Activated T-helper 1 cell treated with anti-CD3 and anti-CD28 coated beads, Interleukin-2, amount 50 U/mL, for 16 hours (primary cell): ENCODE measurements at places on chromosomes 2 and 18.

GRCh38 chr2:205715831-205716525 lies 33.7 kb downstream of the NRP2 start:
- DNase-seq = no peak

GRCh38 chr2:6234702-6235101 lies 542.5 kb downstream of the SOX11 start:
- DNase-seq = no peak

DNA sequence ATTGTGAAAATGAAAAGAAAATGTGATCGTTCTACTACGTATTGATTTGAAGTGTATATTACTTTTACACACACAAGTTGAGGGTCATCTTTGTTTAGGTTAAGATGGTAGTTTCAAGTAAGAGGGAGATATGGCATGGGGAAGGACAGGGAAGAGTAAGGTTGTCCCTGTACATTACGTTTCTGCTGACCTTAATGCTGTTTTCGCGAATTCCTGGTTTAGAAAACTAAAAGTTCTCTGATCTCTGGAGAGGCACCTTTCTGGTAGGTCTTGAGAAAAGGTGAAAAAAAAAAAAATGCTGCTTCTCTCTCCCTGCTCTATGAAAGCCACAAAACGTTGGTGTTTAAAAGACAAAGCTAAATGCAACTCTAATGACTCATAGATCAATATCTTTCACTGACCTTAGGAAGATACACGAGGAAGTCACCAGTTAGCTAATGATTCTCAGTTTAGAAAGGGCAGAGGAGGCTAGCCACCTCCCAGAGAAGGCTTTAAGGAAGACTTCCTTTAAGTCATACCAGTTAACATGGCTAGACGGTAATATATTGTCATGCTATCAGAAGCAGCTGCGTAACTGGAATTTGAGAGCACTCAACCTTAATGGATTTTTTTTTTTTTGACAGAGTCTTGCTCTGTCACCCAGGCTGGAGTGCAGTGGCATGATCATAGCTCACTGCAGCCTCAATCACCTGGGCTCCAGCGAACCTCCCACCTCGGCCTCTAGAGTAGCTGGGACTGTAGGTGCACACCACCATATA lies 13.2 kb downstream of the TXNDC2 start:
- DNase-seq = no peak

GRCh38 chr2:19673213-19673791 lies 228.5 kb downstream of the TTC32 start:
- DNase-seq = no peak

GRCh38 chr2:155372969-155373368 lies 674.5 kb downstream of the KCNJ3 start:
- DNase-seq = no peak

DNA sequence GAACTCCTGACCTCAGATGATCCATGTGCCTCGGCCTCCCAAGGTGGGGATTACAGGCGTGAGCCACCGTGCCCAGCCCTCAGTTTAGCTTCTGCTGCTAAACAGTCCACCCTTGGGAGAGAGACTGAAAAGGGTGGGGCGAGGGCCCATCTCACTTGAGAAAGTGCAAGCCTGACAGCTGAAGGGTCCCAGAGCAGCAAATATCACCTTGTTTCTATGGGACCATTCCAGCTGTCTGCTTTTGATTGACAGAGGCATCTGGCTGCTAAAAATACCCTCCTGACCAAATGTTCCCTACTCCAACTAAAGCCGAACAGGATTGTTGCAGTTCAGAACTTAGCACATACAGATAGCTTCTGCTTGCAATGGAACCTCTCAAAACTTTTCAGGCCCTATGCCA lies 436 bp upstream of the SMYD1 start:
- DNase-seq = no peak

DNA sequence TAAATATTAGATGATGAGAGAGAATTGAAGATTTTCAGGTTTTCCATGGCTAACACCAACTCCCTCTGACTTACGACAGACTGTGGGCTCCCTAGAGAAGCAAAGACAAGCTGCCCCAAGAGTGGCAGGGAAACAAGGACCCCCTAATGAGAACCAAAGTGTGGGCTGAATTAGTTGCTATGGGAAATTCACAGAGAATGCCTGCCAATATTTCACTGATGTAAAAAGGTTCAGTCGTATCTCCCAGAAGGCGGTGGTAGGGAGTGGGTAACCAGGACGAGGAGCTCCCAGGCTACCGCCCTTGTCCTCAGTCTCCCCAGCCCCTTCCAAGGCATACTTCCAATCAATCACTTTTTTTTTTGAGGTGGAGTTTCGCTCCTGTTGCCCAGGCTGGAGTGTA lies 113.6 kb downstream of the LAMA1 start:
- DNase-seq = no peak

- DNase-seq = no peak
Measured at GRCh38 chr18:21997207-21998143, 171.9 kb upstream of the GATA6 start.

GRCh38 chr2:107361751-107362381 lies 464.8 kb upstream of the RGPD4 start:
- no peak for DNase-seq

GRCh38 chr2:101328474-101329007 lies 20.0 kb upstream of the RNF149 start:
- no peak for DNase-seq

DNA sequence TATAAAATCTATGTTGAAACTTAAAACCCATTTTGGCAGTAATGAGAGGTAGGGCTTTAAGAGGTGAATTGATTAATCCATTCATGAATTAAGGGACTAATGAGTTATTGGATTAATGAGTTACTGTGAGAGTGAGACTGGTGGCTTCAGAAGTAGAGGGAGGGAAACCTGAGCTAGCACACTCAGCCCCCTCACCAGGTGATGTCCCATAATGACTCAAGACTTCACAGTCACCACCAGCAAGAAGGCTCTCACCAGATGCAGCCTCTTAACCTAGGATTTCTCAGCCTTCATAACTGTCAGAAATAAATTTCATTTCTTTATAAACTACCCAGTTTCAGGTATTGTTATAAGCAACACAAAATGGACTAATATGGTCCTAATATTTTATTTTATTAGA lies 621.7 kb upstream of the ACVR2A start:
- DNase-seq = no peak

DNA sequence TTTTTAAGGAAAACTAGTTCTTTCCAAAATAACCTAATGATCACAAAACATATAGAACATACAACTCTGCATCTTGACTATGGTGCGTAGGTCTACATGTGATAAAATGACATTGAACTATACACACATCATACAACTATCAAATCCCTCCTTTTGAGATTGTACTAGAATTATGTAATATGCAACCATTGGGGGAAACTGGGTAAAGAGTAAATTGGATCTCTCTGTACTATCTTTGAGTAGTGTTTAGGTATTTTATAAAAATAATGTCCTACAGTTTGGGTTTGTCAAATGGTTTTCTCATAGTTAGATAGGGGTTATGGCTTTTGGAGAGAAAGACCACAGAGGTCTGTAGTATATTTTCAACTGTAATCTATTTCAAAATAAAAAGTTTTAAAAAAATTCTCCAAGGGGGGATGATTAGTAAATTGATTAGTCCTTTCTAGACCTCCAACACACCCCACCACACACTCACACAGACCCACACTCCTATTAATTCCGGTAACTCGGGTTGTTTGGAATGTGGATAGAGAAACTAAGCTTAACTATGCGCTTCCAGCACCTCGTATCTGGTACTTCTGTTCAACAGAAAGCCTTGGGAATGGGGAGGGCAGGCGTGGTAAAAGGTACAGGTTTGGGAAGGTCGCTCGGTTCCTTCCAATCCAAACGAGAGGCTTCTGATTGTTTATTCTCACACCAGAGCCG lies 695 bp upstream of the BIRC6 start:
- no peak for DNase-seq

DNA sequence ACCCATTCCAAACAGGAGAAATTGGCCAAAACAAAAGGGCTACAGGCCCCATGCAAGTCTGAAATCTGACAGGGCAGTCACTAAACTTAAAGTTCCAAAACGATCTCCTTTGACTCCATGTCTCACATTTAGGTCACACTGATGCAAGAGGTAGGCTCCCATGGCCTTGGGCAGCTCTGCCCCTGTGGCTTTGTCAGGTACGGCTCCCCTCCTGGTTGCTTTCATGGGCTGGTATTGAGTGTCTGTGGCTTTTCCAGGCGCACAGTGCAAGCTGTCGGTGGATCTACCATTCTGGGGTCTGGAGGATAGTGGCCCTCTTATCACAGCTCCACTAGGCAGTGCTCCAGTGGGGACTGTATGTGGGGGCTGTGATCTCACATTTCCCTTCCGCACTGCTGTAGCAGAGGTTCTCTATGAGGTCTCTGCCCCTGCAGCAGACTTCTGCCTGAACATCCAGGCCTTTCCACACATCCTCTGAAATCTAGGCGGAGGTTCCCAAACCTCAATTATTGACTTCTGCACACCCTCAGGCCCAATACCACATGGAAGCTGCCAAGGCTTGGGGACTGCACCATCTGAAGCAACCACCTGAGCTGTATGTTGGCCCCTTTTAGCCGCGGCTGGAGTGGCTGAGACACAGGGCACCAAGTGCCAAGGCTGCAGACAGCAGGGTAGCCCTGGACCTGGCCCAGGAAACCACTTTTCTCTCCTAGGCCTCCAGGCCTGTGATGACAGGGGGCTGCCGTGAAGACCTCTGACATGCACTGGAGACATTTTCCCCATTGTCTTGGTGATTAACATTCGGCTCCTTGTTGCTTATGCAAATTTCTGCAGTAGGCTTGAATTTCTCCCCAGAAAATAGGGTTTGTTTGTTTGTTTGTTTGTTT lies 28.7 kb downstream of the PARD6G start:
- DNase-seq = no peak

GRCh38 chr2:42777883-42778805 lies 14.2 kb upstream of the OXER1 start:
- no peak for DNase-seq

DNA sequence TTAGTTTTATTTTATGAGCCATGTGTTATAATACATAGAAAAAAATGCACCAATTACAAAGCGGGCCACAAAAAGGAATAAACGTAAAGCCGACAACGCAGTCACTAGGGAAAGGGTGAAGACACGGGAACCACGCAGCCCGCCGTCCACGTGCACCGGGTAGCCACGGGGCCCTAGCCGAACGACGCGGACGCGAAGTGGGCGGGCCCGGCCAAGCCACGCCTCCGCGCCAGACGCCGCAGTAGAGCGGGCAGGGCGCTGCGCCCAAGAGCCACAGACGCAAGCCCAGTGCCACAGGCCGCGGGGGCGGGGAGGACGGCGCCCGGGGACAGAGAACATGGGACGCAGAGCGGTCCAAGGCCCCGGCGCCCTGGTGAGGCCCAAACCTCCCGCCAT lies at the start of gene DUSP28:
DUSP28 (plus strand) TSS at position 274 of the 396 bp plus-strand sequence. CDS start 328 bp downstream, outside the sequence.
- peak; percentile 85 for DNase-seq

- DNase-seq = peak; percentile 49
Measured at GRCh38 chr2:95115418-95115817, 6.2 kb downstream of the MRPS5 start.
